ENCODE measurements at places on chromosomes 5 and 9.

GRCh38 chr5:35023391-35024178, 24.2 kb downstream of the AGXT2 start:
- DNase-seq, result no peak

DNA sequence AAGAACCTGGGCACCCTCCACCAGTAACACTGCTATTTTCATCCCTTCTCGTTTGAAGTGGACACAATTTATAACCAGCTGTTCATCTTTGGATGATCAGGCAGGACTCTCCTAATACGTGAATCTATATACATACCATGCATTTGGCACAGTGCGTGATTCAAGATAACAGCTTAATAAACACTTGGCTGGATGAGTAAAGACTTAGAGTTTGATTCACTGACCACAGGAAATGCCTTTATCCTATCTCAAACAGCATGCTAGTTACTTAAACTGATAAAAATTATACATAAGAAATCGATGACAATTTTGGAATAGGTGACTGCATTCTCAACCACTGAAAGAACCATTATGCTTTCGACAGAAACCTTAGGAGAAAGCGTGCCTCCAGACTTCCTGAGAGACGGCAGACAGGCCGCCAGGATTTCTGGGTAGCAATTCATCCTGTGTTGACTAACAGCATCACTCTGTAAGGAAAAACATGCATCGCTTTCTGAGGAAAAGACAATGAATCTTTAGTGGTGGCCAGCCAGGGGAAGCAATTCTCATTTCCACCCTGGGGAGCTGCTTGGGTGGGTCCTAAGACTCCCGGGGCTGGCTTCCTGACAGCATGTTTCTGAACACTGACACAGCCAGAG, 9.7 kb downstream of the MRPL36 start:
- no peak for DNase-seq

DNA sequence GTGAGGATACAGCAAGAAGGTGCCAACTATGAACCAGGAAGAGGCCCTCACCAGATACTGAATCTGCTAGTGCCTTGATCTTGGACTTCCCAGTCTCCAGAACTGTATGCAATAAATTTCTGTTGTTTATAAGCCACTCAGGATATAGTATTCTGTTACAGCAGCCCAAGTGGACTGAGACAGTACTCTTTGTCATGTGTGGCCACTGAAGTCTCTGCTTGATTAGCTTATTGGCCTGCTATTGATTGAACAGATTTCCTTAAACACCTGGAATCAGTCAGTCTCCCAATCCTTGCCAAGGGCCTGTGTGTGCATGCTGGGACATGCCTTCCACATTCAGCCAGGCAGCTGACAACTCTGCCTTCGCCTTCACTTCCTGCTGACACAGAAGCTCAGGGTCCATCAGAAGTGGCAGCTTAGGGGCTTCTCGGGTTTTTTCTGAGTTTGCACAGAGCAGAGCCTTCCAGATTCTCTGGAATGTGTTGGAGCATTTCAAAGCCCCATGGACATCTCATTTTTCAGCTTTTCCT, 13.7 kb upstream of the ROR2 start:
- DNase-seq, result no peak

DNA sequence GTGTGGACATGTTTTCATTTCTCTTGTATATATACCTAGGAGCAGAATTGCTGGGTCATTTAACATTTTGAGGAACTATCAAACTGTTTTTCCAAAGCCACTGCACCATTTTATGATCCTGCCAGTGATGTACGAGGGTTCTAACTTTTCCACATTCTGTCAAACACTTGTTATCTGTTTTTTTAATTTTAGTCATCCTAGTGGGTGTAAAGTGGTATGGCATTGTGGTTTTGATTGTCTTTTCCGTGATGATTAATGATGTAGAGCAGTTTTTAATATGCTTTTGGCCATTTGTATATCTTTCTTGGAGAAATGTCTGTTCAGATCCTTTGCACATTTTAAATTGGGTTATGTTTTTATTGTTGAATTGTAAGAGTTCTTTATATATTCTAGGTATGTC, 107.0 kb downstream of the MELK start:
- no peak for DNase-seq

- DNase-seq, result no peak
Measured at GRCh38 chr9:88307136-88307535, 81.1 kb upstream of the SPIN1 start.

DNA sequence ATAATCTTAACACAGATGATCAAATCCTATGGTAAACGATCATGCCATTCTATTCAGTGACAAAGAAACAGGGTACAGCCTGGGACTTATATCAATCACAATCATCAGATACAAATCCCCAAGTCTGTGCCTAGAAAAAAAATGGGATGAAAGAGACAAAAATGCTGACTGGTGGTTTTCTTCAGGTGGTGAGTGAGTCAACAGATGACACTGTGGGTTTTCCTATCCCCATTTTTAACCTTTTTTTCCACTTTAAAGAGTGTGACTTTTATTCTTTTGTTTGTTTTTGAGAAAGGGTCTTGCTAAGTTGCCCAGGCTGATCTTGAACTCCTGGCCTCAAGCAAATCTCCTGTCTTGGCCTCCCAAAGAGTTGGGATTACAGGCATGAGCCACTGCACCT, 3.2 kb downstream of the CIZ1 start:
- no peak for DNase-seq

- no peak for DNase-seq
Measured at GRCh38 chr9:36802201-36802920, 229.7 kb downstream of the MELK start.

GRCh38 chr5:132480546-132480892, 10.1 kb downstream of the IRF1 start:
- DNase-seq, result peak; percentile 22

DNA sequence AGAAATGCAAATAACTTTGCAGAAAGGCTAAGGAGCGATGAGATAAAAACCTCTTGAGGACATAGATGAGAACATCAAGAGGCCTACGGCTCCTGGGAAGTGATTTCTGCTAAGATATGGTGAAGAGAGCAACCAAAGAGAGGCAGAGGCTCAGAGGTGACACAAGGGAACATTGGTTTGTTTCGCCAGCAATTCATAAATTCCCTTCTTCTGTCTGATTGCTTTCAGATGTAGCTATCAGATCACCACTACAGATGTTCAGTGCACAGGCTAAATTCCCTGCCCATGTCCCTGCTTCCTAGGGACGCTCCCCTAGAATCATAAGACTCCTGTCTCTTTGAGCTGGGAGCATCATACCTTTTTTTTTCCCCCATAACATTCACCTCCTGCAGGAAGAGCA, 11.2 kb downstream of the AGXT2 start:
- DNase-seq, result no peak

- no peak for DNase-seq
Measured at GRCh38 chr9:136949239-136949816, 2.7 kb upstream of the LCN12 start.

DNA sequence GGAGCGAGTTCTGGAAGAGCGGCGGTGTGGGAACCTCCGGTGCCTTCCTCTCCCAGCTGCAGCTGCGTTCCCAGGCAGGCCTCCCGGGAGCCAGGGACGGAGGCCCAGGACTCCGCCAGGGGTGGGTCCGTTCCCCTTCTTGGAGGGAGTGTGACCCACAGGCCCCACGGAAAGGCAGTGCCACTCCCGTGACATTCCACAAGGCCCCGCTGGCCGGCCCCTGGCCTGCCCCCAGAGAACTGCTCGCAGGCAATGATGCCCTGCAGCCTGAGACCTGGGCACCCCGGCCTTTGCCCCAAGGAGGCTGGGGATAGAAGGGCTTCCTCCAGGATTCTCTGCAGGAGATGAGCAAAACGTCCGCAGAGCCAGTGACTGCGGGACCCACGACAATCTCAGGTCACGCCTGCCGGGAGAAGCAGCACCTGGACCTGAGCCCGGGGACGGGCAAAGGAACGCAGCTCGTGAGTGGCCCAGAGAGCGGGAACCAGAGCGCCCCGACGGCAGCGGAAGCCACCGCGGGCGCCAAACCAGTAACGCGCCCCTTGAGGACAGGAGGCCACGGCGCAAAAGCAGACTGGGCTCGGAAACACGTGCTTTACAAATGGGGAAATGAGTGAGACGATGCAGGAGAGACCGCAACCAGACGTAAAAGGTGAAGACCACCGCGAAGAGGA, 9.3 kb downstream of the OBP2B start:
- no peak for DNase-seq

DNA sequence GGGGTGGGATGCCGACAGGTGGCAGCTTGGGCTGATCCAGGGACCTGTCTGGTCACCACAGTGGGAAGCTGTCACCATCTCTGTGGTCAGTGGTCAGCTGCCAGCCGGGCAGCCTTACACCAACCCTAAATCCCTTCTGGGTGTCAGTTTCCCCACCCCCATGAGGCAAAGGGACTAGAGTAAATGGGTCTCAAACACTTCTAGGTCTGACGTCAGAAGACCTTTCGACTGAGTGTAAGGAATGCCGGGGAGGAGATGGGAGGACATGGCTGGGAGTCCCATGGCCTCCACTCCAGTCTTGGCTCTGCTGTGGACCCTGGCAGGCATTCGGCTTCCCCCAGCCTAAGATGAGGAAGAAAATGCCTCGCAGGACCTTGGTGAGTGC, 40.3 kb upstream of the SLC25A51 start:
- no peak for DNase-seq

DNA sequence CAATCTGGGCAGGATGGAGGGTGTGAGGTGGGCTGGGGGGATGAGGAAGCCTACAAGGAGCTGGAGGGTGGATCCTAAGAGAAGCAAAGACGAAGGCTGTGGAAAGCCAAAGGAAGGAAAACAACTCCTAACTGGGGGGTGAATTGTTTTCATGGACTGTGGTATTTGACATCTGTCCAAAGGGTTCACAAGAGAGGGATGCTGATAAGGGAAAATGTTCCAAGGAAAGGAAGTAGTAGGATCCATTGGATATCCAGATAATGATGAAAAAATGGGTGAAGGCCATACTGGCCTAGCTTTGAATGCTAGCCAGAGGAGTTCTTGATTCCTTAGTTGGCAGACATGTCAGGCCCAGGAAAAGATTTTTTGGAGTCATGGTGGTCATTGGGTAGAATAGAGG, 51.8 kb upstream of the FOXI1 start:
- no peak for DNase-seq

- DNase-seq, result no peak
Measured at GRCh38 chr5:31049461-31049860, 144.0 kb upstream of the CDH6 start.

DNA sequence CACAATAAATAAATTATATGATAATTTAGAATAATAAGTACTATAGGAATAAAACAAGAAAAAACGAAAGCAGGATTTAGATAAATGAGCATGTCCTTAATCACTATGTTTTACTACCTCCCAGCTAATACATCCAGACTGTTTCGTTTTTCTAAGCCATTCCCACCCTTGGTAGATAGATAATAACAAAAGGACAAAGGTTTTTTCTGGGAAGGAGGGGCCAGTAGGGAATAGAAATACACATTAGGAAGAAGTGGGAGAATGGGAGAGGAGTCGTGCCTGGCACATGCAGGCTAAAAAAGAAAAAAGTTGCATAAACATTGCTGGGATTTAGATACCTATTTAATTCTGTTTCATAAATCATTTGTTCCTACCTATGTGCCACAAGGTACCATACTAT, 97.1 kb downstream of the MTX3 start:
- DNase-seq, result no peak

DNA sequence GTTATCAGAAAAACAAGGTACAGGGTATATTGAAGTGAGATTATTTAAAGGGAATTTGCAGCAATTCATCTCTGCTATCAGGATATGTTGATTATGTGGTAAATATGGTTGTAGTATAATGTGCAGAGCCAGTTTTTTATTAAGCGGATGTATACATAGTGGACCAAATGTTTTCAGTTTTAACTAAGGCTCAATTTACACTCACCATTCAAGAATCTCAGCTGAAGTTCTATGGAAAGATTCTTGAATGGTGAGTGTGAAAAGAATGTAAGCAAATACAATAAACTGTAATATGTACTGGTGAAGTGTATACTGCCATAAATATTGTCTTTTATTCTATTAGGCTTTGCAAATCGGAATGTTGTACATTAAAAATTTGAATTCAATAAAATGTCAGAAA, 895.9 kb upstream of the CDH10 start:
- DNase-seq, result no peak

- DNase-seq, result peak; percentile 73
Measured at GRCh38 chr5:137320056-137321045, 178.8 kb downstream of the SPOCK1 start.

DNA sequence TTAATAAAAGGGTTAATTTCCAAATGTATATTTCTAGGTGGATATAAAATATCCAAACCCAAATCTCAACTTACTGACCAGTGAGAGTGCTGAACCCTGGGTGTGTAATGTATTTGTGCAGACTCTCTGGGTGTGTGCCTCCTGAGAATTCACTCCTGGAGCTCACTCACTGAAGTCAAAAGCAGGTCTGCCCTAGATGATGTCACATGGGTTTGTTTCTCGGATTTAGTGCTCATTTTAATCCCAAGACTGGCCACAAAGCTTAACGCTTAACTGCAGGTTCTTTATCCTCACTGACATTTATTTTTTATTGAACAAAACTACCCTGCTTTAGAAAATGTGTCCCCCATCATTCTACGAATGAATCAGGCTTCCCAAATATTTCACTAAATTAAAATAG, 179.4 kb downstream of the PPP2R2B start:
- no peak for DNase-seq

DNA sequence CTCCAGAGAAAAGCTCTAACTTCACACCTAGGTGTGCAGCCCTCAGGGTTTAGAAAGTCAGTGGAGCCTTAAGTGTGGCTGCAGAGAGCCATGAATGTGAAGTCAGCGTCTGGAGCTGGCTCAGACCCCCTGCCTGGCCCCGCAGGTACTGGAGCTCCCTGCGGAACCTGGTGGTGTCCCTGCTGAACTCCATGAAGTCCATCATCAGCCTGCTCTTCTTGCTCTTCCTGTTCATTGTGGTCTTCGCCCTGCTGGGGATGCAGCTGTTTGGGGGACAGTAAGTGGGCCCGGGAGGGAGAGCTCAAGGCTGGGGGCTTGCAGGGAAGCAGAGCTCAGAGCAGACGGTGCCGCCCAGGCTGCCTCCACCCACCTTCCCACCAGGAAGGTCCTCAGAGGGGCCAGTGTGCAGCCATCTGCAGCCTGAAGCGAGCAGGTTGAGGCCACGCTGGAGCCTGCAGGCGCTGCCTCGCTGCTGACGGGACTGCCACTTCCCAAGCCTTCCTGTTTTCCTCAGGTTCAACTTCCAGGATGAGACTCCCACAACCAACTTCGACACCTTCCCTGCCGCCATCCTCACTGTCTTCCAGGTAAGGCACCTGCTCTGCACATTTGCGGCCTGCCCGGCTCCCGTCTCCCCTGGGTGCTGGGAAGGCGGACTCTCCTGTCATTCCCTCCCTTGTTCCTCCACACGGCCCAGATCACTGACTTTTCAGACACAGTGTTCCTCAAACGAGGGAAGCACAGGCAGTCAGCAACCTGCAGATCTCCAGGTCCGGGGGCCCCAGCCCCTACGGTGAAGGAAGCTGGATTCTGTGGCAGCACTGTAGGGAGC, 108.9 kb downstream of the CACNA1B start:
- no peak for DNase-seq

GRCh38 chr9:95724253-95724991, 151.1 kb upstream of the ERCC6L2 start:
- DNase-seq, result peak; percentile 22

GRCh38 chr5:43000111-43000840, 39.8 kb downstream of the ANXA2R start:
- DNase-seq, result no peak

- no peak for DNase-seq
Measured at GRCh38 chr5:109898269-109899162, 208.8 kb downstream of the MAN2A1 start.

- no peak for DNase-seq
Measured at GRCh38 chr9:121696930-121697329, 45.5 kb downstream of the DAB2IP start.

Measured in NAMALWA (cell line).